Stimulated activated CD8-positive, alpha-beta memory T cell treated with anti-CD3 and anti-CD28 coated beads, Interleukin-4, amount 100 ng/mL, for 1 hour (primary cell): ENCODE measurements at places on chromosomes 5 and 9.

- no peak for DNase-seq
These were observed 239.9 kb upstream of the PAPPA start for GRCh38 chr9:115913696-115914095.

- no peak for DNase-seq
These were observed 559.1 kb downstream of the CSNK1G3 start for GRCh38 chr5:124071039-124071438.

DNA sequence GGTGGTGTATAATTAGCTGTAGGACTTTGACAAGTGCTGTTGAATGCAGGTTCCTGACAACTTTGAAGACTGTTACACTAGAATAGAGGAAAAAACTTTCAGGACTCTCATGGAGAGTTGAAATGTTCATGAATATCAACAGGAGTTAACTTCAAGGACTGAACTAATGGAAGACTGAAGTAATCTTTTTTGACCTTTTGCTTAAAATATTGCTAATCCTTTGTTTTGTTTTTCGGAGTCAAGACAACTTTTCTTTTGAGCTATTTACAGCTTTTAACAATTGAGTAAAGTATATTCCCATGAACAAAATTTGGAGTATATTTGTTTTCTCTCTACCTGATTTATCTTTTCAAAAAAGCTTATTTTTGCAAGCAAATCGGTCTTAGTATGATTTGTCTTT is 34.1 kb upstream of the MTMR12 start:
- DNase-seq, result no peak

GRCh38 chr9:70061776-70062175 is 18.1 kb downstream of the MAMDC2 start:
- no peak for DNase-seq

- DNase-seq, result no peak
These were observed 757 bp downstream of the SAPCD2 start for GRCh38 chr9:137069508-137070091.

GRCh38 chr5:161095953-161096352 is 243.9 kb upstream of the ATP10B start:
- no peak for DNase-seq

DNA sequence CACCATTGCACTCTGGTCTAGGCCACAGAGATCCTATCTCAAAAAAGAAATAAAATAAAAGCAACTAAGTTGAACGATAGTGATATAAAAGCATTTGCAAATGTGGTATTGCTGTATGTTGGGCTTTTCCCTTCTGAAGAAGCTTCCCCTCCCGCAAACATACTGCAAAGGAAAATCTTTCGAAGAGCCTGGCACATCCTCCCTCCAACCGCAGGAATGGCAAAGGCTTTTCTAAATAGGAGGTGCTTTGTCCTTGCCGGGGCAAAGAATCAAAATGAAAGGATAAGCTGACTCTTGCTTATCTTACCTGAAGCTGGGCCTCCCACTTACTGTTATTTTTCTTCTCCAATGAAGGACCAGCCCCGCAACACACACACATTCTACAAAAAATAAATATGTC is 45.8 kb downstream of the SERINC5 start:
- DNase-seq, result no peak

- no peak for DNase-seq
These were observed 9.2 kb downstream of the TNFSF8 start for GRCh38 chr9:114921171-114921570.

GRCh38 chr9:138117836-138118235 is 240.3 kb downstream of the CACNA1B start:
- no peak for DNase-seq

DNA sequence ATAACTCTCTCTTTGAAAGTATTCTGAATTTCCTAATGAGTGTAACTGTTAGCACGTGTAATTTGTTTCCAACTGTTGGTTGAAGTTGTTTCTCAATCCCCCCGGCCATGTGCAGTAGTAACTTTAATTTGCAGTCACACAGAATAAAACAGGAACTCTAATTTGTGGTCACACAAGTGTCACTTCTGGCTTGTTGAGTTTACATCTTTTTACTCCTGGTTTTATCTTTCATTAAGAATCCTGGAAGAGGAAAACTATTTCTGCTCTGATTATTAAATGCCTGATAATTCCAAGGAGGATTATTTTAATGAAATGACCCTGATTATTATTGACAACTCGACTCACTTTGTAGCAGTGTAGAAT is 1.2 kb downstream of the SCAMP1 start:
- no peak for DNase-seq

DNA sequence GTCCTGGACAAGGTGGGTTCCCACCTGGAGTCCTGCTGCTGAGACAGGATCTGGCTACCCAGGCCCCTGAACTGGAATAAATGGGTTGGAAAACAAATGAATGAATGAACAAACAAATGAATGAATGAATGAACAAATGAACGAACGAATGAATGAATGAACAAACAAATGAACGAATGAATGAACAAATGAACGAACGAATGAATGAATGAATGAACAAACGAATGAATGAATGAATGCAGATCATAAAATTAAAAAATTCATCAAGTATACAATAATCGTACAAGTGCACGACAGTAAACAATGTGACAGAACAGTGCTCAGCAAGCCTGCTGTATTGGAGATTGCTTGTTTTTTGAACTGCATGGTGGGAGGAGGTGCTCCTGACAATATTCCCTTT is 2097.1 kb downstream of the MAT2B start:
- no peak for DNase-seq
